ENCODE measurements at places on chromosomes 16 and 17.
A peak's percentile ranks its signal among the peaks of the same experiment; 100 is the strongest.

- no peak for DNase-seq
Measured at GRCh38 chr17:56111706-56112485, 41.4 kb upstream of the ANKFN1 start.

DNA sequence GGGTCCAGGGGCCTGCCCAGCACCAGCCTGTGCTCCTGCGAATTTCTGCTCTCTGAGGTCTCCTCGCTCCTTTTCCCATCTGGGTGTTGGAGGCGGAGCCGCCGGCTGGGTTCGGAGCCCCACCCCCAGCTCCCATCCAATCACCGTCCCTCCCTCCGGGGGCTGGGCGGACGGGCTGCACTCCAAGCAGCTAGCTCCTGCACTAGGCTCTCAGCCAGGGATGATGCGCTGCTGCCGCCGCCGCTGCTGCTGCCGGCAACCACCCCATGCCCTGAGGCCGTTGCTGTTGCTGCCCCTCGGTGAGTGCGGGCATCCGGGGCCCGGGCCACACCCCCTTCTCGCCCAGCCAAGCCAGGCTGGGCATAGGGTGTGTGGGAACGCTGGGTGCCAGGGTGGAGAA, at the start of gene NRN1L:
Gene NRN1L, plus strand, starts transcription at position 202 of the 400 bp plus-strand sequence. Its CDS starts 19 bp downstream, at position 221.
- DNase-seq, result peak; percentile 94

DNA sequence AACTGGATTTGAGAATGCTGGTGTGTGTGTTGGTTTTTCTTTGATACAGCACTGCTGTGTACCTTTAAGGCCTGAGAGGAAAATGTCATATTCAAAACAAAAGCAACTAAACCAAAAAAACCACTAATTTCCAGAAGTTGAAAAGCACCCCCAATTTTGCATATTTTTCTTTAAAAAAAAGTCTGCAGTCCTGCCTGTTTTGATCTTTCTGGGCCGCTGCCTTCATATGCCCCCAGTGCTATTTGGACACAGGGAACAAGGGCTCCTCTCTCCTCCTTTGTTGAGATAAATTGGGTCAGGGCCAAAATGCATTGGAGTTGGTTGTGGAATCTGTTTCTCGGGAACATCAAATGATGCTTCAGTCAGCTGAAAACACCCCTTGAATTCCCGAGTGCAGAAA, 26.9 kb downstream of the GPT2 start:
- DNase-seq, result no peak

- DNase-seq, result no peak
Measured at GRCh38 chr17:5283571-5284315, 1.7 kb downstream of the RABEP1 start.

DNA sequence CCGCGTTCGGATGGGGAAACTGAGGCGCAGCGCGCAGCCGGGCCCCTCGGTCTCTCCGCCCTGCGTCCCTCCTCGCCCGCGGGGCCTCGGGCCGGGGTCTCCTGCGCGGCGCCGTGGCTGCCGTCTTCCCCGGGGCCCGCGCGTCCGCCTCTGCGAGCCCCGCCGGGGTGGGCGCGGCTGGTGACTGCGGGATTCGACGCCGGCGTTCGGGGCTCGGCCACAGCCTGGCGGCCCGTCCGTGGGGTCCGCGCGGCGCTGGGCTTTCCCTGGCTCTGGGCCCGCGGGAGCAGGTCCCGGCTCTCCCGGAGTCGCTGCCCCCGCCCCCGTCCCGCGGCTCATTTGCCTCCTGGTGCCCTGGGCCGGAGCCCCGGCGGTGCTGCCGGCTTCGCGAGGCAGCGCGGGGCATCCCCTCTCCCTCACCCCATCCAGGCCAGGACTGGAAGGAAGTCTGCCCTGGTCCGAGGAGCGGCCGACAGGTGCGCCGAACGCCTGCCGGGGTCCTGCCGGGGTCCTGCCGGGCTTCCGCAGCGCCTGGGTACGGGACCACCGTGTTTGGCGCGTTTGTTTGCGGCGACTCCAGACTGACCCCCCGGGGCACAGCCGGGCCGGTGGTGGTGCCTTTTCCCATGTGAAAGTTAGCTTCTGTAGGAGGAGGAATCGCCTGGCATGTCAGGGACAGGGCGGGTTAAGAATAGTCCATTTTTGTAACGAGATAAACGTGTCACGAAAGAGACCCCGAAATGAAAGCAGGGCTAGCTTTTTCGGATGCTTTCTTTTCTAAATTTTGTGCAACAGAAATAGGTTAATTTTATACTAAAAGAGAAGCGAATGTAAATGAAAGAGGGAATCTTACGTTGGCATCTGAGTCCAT, 671 bp downstream of the CHMP6 start:
- peak; percentile 61 for DNase-seq

DNA sequence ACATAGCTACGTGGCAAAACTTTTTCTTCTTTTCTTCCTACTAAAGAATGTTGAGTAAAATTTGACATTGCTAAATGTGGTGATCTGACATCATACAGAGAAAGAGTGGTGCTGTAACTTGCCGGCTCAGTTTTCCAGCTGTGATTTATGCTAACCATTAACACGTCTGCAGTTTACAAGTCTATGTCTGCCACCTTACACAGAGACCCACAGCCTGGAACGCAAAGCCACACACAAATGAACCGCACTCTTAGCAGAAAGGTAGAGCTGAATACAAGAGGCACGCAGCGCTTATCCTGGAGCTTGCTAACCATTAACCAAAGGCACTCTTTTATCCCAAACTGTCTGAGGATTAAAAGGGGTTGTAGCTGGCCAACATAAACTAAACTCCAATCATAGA, 31.9 kb downstream of the CACNG1 start:
- DNase-seq, result peak; percentile 71

DNA sequence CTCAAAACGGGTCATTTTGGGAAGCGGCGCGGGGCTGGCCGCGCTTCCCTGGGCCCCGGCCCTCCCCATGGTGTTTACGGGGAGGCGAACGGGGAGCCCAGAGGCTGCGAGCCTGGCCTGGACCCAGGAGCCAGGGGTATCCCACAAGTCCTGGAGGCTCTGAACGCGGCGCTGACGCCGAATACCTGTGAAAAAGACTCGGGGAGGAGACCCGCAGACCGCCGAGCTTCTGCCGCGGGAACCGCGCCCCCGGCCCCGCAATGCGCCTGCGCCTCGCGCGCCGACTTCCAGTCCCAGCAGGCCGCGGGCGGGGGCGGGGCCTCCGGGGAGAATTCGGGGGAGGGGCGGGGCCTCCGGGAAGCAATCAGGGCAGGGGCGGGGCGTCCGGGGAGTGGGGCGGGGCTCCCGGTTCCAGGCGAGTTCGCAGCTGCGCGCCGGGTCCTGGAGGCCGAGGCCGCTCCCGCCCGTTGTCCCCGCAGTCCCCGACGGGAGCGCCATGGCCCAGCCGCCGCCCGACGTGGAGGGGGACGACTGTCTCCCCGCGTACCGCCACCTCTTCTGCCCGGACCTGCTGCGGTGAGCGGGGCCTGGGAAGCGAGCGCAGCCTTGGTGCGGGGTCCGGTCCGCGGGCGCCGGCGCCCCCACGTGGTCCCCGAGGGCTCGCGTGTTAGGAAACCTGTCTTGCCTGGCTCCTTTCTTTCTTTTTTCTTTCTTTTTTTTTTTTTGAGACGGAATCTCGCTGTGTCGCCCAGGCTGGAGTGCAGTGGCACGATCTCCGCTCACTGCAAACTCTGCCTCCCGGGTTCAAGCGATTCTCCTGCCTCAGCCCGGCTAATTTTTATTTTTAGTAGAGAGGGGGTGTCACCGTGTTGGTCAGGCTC, at the start of gene DECR2:
Gene DECR2, plus strand, starts transcription at position 418 of the 881 bp plus-strand sequence. Its CDS starts 79 bp downstream, at position 497.
- DNase-seq, result peak; percentile 98

DNA sequence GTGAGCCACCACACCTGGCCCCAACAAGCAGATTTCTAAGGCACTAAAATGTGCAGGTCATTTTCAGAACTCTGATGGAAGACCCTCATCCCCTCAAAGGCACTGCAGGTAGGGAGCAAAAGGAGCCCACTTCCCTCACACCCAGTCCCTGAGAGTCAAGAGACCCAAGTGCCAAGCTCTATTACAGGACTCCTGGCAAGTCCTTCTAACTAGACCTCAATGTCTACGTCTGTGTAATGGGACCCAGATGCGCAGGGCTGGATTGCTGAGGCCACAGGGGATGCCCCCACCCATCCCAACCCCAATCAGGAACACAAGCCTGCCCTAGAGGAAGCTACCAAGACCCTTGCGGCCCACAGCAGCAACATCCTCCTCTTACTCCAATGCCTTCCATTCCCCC, 2.7 kb downstream of the PLLP start:
- no peak for DNase-seq

DNA sequence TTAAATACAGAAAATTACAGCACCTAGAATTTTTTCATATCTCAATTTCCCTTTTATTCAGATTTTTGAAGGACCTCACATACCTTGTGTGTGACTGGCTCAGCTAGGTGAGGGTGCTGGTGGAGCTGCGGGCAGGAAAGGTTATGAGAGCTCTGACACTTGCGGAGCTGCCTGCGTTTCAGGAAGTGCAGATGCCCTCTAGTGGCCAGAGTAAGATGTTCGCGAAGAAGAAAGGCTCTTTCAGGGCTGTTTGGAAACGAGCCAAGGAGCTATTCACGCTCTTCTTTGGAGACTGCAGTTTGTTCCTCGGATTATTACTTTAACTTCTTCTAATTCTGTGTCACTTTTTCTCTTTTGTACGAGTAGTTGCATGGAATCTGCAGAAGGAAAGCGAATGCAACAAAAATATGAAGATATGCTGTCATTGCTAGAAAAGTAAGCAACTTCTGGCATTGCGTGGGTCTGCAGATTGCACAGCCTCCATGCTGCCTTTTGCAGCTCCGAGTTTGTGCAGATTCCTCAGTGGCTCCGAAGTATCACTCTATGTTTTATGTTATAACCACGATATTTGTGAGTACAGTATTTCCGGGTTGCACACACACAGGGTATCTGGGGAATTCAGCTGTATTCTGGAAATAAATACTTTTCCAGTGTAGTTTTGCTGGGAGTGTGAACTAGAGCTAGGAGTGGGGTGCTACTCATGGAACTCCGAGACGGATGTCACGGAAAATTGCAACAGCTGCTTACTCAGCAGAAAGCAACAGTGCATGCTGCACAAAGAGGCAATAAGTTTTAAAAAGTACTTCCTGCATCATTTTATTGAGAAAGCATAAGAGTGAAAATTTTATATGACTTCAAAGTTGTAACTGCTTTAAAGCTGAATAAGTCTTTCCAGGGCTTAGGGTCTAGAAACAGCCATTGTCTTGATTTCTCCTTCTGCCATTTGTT, 46.3 kb downstream of the DNAH9 start:
- peak; percentile 43 for DNase-seq

GRCh38 chr17:40373324-40373723, 8.8 kb upstream of the GJD3 start:
- no peak for DNase-seq

- no peak for DNase-seq
Measured at GRCh38 chr16:13393816-13394215, 492.4 kb downstream of the SHISA9 start.

GRCh38 chr17:59829217-59830006, 63.3 kb downstream of the TUBD1 start:
- DNase-seq, result no peak

GRCh38 chr17:65198653-65199382, 61.6 kb downstream of the RGS9 start:
- no peak for DNase-seq

Data from right lobe of liver (tissue), 6 donors.